ENCODE measurements at places on chromosomes 6 and 20. TPM values are rescaled to one million over a fixed set of nuclear protein-coding genes. Genes with fewer than 3 reads are reported as not detected.

The SAMD5 gene
- not detected for total RNA-seq

The PRSS35 gene
- not detected for total RNA-seq

The RAMACL gene
- total RNA-seq, result 0.27 TPM

The ALDH8A1 gene
- total RNA-seq, result 0.27 TPM

The MRAP2 gene
- total RNA-seq, result not detected

The SOBP gene
- total RNA-seq, result under 0.01 TPM

The DEFB124 gene
- total RNA-seq, result not detected

The PNLDC1 gene
- not detected for total RNA-seq

The PEX6 gene
- total RNA-seq, result 32.6 TPM

The SLC22A2 gene
- not detected for total RNA-seq

The ESR1 gene
- 1.9 TPM for total RNA-seq

The KHDC3L gene
- total RNA-seq, result not detected

The DNAH8 gene
- not detected for total RNA-seq

The ID1 gene
- 1,163 TPM for total RNA-seq

The MUC21 gene
- under 0.01 TPM for total RNA-seq

The DEFB132 gene
- total RNA-seq, result not detected

The NR2E1 gene
- not detected for total RNA-seq

The SIM1 gene
- total RNA-seq, result under 0.01 TPM

The DEFB115 gene
- total RNA-seq, result not detected

The SRSF3 gene
- total RNA-seq, result 340 TPM

The GINS1 gene
- 3.2 TPM for total RNA-seq

The PCIF1 gene
- 45.0 TPM for total RNA-seq

The MUCL3 gene
- total RNA-seq, result not detected

The CALHM4 gene
- not detected for total RNA-seq

The HLA-DQA1 gene
- total RNA-seq, result 1.6 TPM

The TTBK1 gene
- under 0.01 TPM for total RNA-seq

The SLC35F1 gene
- total RNA-seq, result not detected

The SLC44A4 gene
- 0.81 TPM for total RNA-seq

The GPLD1 gene
- total RNA-seq, result 3.0 TPM

The SOX18 gene
- total RNA-seq, result 0.54 TPM

The XKR7 gene
- under 0.01 TPM for total RNA-seq

The GCM1 gene
- total RNA-seq, result not detected

The ZBTB46 gene
- 36.4 TPM for total RNA-seq

The SSTR4 gene
- total RNA-seq, result not detected

The FOXQ1 gene
- not detected for total RNA-seq

The DLK2 gene
- 0.27 TPM for total RNA-seq

The FAM217A gene
- total RNA-seq, result not detected

The AIF1 gene
- total RNA-seq, result 66.8 TPM

The ECT2L gene
- total RNA-seq, result not detected

The NHSL1 gene
- 1.6 TPM for total RNA-seq

The NCOA5 gene
- 19.7 TPM for total RNA-seq

The MTFR2 gene
- 1.9 TPM for total RNA-seq

The GPANK1 gene
- total RNA-seq, result 16.2 TPM

The CD24 gene
- 3.5 TPM for total RNA-seq

The SMLR1 gene
- total RNA-seq, result not detected

The RCAN2 gene
- under 0.01 TPM for total RNA-seq

The LHFPL5 gene
- not detected for total RNA-seq

The RAD21L1 gene
- total RNA-seq, result not detected

The VGLL2 gene
- not detected for total RNA-seq

The PGBD1 gene
- 4.6 TPM for total RNA-seq

The PKIB gene
- not detected for total RNA-seq

The SLC35D3 gene
- under 0.01 TPM for total RNA-seq

The ASIP gene
- total RNA-seq, result not detected

The TSHZ2 gene
- total RNA-seq, result under 0.01 TPM

The KCNS1 gene
- total RNA-seq, result 0.54 TPM

The ZSWIM3 gene
- 8.1 TPM for total RNA-seq

The CTAGE9 gene
- total RNA-seq, result not detected

The EDN3 gene
- not detected for total RNA-seq

The SLC25A27 gene
- 5.7 TPM for total RNA-seq
